NCI-H2029 (cell line): ENCODE measurements at places on chromosomes 2 and 18.

- no peak for DNase-seq
Observed at GRCh38 chr18:39701055-39701783, 2135.6 kb upstream of the CELF4 start.

DNA sequence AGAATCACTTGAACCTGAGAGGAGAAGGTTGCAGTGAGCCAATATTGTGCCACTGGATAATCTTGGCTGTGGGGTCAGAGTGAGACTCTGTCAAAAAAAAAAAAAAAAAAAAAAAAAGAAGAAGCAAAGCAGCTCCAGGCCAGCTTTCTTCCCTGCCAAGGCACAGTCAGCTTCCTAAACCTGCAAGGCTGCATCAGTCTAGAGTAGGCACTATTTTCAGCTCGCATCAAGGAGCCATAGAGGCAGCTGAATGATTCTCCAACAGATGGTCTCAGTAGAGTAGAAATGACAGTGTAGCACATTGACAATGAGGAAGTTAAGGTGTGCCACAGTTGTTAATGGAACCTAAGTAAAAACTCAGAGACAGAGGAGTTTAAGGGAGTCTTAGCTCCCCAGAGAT lies 35.6 kb downstream of the BMP10 start:
- no peak for DNase-seq

DNA sequence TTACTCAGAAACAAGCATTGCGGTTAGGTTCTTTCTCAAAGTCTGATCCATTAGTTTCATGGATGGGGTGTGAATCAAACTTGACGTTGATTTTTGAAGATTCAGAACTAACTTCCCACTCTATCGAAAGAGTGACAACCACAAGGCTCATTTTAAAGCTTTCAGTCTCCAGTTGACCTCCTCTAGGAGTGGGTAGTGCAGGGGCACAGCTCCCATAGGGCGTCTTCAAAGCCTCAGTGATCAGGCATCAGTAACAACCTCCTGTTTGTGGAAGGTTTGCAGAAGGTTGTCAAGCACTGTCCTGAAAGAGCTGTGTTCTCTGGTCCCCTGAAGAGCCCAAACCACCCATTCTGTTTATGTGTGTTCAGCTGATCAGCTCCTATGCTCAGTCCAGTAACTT lies 10.2 kb downstream of the MTCL1 start:
- no peak for DNase-seq

- DNase-seq: no peak
Observed at GRCh38 chr18:35549564-35549963, 32.0 kb upstream of the GALNT1 start.

- no peak for DNase-seq
Observed at GRCh38 chr18:44824884-44825283, 144.2 kb downstream of the SETBP1 start.

DNA sequence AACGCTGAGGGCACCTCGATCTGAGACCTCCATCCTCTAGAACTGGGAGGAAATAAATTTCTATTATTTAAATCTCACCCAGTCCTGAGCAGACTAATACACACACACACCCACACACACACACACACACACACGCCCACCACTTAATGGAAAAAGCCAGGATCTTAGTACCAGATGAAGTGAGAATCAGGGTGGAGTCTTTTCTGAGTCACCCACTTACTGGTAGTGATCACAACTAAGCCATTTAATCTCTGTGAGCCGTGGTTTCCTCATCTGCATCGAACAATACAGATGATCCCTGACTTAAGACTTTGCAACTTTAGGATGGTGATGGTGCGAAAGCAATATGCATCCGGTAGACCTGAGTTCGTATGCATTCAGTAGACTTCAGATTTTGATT lies 18.6 kb downstream of the THNSL2 start:
- DNase-seq: no peak

- DNase-seq: no peak
Observed at GRCh38 chr2:200809506-200810251, 2.0 kb upstream of the BZW1 start.

DNA sequence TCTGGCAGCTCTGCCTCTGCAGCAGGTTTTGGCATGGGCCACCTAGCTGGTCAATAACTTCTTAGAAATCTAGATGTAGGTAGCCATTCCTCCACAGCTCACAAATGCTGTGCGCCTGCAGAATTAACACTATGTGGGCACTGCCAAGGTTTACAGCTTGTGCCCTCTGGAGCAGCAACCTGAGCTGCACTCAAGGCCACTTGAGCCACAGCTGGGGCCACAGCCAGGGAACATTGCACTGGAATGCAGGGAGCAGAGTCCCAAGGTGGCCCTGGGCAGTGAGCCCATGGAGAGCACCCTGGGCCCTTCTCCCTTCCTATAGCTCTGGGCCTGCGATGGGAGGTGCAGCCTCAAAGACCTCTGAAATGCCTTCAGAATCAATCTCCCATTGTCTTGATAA lies 365.3 kb downstream of the SATB2 start:
- no peak for DNase-seq

DNA sequence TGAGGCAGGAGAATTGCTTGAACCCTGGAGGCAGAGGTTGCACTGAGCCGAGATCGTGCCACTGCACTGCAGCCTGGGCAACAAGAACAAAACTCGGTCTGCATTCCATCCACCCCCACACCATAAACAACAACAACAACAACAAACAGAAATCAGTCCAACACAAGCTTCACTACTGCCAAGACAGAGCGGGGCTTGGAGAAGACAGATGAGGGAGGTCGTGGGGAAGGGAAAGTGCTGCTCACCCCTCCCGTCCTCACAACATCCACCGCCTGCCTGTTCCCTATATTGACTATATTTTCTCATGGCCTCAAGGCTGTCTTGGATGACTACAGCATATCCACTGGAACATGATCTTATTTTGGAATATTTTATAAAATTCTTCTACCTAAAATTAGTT lies 137.6 kb upstream of the TTC39C start:
- DNase-seq: no peak

DNA sequence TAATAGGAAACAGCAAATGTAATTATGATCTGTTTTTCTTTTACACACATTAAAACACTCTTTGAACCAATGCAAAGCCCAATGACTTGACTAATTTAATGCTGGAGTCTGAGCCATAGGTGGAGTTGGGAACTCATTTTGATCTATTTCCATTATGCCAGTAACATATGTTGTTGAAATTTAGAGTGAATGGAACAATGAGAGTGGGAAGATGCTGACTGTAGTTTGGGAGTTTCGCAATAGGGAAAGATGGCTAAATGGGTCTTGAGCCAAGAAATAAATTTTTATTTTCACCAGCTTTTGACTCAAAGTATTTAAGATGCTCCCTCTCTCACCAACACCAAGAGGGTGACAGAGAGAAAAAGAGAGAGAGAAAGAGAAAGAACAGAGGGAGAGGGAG lies 246.7 kb downstream of the DLGAP1 start:
- DNase-seq: no peak

DNA sequence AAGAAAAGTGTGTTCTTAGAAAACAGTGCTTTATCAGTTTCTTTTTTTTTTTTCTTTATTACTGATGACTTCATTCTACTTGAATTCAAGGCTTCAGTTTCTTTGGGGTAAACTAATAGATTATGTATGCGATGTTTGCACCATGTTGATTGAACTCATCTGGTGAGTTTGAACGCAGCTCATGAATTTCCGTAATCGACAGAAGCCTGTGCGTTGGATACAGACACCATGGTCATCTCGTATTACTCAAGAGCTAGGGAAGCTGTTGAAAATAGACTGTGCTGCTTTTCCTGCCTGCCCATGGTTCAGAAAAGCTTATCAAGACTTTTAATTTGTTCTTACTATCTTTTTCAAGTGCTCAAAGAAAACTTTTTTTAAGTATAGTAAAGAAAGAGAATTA lies 185.5 kb upstream of the NRP2 start:
- DNase-seq: no peak
